ENCODE measurements at places on chromosomes 7 and 10.

GRCh38 chr7:45915606-45916005 is 5.5 kb downstream of the IGFBP3 start:
- DNase-seq: no peak

GRCh38 chr7:36763132-36763816 is 39.0 kb upstream of the AOAH start:
- DNase-seq: no peak

- DNase-seq: no peak
These were observed 32.7 kb downstream of the FANK1 start for GRCh38 chr10:125928928-125929585.

GRCh38 chr7:70710011-70710480 is 421.9 kb upstream of the GALNT17 start:
- DNase-seq: no peak
